ENCODE measurements at places on chromosomes 11 and 22. TPM values are rescaled to one million over a fixed set of nuclear protein-coding genes. Genes with fewer than 3 reads are reported as not detected.

The KDM4D gene
- total RNA-seq: 1.2 TPM

The APOL3 gene
- total RNA-seq: 47.4 TPM

The GCAT gene
- total RNA-seq: 13.4 TPM

The TECTA gene
- total RNA-seq: 0.83 TPM

The OR10A2 gene
- not detected for total RNA-seq

The PDE3B gene
- 35.9 TPM for total RNA-seq

DNA sequence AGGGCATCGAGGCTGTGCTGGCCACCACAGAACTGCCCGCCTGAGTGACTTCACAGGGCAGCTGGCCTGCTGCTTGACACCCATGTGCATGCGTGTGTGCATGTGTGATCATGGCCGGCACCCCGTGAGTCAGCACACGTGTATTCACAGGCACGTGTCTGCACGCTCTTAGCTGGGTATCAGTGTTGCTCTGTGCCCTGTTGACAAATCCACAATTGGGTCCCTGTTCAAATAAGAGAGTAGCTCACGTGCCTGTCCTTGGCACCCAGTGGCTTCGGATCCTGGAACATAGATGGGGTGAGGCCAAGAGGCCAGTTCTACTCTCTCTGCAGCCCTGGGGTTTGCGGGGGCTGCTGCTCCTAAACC is 14.0 kb downstream of the B3GAT1 start:
- DNase-seq: no peak

DNA sequence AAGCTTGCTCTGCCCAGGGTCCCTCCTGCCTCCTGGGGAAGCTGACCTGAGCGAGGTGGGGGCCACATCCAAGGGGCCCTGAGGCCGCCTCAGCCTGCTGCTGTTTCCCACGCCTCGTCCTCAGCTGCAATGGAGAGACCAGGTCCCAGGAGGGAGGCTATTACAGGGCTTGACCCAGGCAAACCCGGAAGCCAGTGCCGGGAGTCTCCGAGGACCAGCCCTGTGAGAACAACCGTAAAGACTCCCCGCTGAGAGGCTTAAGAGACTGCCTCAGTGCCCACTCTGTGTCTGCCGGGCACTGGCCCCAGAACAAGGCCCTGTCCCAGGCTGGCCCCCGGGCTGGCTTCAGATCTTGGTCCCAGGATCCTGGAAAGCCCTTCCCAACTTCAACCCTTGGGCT is 124.3 kb upstream of the FGF3 start:
- DNase-seq: no peak

DNA sequence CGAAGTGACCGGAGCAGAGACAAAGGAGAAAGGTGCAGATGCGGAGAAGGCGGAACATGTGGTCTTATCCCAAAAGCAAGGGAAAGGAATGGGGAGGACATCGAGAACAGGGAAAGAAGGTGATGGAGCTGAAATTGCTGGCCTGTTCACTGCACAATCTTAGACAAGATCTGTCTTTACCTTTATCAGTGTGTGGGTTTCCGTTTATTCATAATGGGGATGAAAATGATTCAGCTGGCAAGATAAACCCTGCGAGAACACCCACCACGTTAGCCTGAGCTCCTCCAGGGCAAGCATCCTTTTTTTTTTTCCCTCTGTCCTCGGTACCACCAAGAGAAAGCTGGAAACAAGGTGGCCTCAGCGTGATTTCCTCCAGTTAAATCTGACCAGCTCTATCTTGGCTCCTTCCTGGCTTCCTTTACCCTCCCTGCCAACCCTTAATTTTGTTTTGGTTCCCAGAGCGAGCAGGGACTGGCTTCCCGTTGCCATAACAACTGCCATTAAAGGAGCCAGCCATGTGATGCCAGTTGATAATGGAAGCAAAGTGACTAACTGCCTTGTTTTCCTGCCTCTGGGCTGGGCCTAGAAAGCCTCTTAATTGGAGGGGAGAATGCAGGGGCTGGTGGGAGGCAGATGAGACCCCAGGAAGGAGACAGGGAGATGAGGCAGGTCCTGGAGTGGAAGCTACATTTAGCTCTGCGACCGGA is 4.2 kb downstream of the SGSM1 start:
- DNase-seq: peak; percentile 65

- no peak for DNase-seq
Measured at GRCh38 chr11:79507706-79508105, 66.9 kb upstream of the TENM4 start.

GRCh38 chr11:93536101-93536861 is 6.9 kb downstream of the SMCO4 start:
- no peak for DNase-seq

- DNase-seq: no peak
Measured at GRCh38 chr11:10349806-10350205, 44.9 kb downstream of the ADM start.
